ENCODE measurements at places on chromosomes 7 and 10.

GRCh38 chr10:93766918-93767317, 9.2 kb downstream of the LGI1 start:
- no peak for DNase-seq

GRCh38 chr10:104322416-104322782, 15.9 kb downstream of the ITPRIP start:
- DNase-seq, result no peak

DNA sequence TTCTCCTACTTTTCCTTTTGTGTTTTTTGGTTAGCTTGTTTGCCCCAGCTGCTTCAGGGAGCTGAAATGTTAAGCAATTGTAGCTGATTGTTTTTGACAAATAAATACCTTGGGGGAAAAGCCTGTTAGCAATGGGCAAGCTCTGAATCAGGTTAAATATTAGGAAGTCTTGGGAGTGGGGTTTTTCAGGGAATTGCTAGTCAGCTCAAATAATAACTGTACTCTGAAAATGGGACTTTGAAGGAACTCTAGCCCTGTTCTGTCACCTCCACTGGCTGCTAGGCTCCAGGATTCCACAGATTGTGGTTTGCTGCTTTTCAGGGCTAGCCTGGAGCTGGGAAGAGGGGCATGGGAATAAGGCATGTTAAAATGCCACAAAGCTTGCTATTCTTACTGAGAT, 39.5 kb downstream of the ADK start:
- DNase-seq, result no peak

GRCh38 chr10:108424656-108425055, 1260.2 kb upstream of the SORCS1 start:
- DNase-seq, result peak; percentile 66

DNA sequence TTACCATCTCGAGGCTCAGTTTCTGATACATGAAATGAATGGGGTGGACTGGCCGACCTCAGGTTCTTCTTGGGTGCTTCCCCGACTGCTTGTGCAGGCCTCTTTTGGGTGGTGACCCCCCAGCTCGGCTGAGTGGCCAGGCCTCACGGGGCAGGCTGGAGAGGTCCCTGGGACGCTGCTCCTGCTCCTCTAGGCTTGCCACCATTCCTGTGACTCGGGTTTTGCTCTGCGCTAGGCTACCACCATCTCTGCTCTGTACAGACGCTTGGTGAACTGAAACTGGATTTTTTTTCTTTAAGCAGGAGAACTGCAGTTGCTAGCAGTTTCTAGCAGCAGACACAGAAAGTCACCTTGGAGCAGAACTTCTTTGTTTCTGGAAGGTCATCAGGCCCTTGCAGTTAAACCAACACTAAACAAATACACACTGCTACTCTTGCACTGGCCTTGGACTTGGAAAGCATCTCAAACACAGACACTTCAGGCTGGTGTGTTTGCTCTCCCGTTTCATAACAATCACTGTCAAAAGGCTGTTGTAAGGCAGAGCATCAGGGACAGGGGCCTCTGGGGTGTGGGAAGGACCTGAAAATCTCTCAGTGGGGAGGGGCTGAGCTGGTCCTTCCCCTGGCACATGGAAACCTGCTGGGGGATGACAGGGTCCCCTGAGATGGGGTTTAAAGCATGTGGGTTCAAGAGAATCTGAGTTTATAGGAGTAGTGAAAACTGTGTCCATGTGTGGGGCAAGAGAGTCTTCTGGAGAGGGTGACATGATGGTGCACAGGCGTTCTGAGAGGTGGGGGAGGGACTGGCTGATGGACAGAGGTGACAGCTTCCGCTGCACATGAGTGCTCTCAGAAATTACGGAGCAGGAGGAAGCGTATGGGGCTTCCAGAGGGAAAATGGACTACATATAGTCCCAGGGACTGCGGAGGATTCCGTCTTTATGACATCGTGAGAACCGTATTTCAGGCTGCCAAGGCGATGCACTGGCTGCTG, 35.0 kb upstream of the GIMAP8 start:
- DNase-seq, result no peak

DNA sequence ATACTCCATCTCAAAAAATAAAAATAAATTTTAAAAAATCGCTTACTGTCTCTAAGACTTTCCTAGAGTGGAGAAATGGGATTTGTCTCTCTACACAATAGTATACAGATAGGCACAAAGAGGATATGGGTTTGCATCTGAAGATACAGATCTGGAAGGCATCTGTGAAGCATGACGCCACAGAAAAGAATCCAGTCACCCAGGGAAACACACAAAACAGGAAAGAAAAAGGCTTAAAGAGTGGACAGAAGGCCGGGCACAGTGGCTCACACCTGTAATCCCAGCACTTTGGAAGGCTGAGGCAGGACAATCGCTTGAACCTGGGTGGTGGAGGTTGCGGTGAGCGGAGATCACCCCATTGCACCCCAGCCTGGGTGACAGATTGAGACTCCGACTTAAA, 61.3 kb downstream of the SKIDA1 start:
- DNase-seq, result no peak

DNA sequence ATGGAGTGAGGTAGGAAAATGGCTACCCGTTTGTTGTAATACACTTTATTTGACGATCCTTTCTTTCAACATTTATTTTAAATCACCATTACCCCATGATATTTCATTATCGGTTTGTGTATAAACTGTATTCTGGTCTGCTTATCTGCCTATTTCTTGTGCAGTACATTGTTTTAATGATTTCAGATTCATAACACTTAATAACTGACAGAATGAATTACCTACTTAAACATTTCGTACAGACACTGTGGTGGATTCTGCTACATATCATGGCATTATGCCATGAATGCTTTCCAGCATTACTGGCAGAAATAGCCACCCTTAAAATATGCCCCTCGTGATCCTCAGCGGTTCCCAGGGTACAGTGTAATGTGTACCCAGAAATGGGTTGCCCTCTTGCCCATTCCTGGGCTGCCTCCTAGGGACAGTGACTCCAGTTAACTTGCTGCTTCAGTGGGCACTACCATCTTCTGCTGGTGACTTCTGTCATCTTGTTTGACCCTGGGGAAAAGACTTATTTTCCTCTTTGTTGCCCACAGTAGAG, 74.5 kb downstream of the C1GALT1 start:
- DNase-seq, result no peak

DNA sequence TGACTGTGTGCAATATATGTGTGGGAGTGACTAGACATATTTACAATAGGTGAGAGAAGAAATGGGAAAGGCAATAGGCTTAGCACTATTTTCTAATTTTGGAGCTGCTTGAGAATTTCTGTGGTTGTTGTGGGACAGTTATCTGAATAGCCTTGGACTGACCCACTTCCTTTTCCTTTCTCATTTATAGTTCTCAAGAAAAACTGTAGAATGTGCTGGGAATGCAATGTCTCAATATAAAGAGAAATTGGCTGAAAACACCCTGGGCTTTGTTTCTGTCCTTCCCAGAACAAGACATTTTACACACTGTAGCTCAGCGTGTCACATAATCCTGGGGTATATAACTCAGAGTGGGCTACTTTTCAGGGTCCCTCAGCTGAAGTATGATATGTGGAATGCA, 153.0 kb upstream of the RHOBTB1 start:
- DNase-seq, result no peak

DNA sequence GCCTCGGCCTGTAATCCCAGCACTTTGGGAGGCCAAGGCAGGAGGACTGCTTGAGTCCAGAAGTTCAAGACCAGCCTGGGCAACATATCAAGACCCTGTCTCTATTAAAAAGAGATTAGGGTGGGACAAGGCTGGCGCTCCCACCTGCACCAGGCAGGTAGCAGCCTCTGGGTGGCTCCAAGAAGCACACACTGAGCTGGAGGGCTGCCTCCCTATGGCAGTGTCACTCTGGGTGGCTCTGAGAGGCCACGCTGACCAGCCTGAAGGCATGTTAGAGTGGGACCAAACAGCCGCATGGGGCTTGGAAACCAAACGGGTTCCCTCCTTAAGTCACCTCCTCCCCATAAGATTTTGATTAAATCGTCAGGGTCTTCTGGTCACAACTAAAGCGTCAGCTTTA, 19.8 kb upstream of the COL26A1 start:
- no peak for DNase-seq

DNA sequence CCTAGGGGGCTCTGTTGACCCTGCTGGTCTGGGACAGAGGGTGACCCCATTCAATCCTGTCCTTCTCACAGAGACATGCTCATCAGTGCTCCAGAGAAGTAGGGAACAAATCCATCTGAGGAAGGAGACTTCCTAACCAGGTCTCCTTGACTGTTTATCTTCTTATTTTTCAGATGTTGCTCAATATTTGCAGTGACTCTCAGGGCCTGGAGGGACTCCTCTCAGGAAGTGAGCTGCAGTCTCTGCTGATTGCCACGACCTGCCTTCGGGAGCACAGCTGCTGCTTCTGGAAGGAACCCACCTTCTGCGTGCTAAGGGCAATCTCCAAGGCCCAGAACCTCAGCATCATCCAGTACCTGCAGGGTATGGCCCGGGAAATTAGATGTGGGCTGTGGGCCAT, 41.0 kb downstream of the WDFY4 start:
- DNase-seq, result no peak

GRCh38 chr10:24467605-24468004, 256.1 kb downstream of the ARHGAP21 start:
- DNase-seq, result peak; percentile 37

DNA sequence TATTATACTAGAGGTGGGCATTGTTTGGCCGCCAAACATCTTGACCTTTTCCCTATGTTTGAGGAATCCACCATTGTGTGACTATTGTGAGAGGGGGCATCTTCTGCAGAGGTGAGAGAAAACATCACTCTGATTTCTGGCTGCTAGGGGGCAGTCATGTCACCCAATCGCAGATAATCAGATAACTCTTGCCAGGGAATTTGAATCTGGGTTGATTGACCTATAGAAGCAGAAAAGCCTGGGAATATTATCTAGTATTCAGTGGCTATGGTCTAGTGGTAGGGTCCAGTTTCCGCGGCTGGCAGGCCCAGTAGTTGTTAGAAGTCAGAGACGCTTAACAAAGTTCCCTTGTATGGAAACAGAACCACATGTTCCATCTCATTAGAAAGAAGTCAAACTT, 808.5 kb downstream of the PHTF2 start:
- peak; percentile 20 for DNase-seq

GRCh38 chr7:142685877-142686508, 63.3 kb upstream of the PRSS1 start:
- DNase-seq, result no peak

GRCh38 chr10:74891053-74891452, 64.7 kb downstream of the KAT6B start:
- no peak for DNase-seq
